ENCODE measurements at places on chromosomes 1 and 21.

DNA sequence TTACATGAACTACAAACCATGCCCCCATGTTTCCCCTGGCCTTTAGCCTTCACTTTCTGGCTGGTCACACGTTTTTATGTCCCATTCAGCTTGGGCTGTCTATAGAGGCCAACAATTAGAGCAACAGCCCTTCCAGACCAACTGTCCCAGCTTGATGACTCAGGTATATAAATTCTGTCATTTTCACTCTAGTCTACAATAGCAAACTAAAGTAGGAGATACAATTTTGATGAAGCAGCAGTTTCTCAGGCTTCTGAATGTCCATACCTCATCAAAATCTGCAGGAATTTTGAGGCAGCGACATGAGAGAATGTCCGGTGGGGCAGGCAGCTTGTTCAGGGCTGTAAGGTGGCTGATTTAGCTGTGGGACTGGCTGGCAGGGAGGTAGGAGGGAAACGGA lies 45.6 kb upstream of the VAV3 start:
- DNase-seq, result no peak

DNA sequence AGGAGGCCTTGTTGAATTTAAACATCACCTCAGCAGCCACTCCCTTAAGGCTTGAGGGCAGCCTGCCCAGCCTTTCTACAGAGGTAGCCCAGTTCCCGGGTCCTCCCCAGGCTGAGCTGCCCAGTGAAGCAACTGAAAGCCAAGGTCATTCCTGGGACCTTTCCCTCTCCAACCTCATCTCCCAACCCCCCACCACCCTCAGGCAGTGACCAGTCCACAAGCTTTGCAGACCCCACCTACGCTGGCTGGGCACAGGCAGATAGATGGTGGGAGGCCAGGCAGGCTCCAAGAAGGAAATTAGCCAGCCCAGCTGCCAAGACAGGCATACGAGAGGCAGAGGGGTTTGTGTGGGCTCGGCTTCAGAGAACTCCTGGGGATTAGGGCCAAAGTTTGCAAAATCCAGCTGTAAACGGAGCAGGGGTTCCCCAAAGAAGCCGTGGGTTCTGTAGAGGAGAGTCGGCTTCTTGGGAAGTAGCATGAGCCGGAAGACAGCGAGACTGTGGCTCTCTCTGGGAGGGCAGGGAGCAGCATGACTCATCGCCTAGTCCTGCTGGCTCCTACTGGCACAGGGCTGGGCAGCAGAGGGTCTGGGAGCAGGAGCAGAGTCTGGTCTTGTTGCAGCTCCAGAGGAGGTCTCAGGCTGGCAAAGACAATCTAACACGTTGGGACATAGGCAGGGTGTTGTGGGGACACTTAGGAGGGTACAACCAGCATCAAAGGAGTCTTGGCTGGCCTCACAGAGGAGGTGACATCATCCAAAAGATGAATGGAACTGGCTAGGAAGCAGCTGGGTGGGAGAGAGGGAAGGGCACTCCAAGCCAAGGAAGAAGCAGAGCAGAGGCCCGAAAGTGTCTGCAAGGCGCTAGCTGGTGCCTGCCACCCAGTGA lies 2.8 kb upstream of the ZC3H12A start:
- DNase-seq, result peak; percentile 93

DNA sequence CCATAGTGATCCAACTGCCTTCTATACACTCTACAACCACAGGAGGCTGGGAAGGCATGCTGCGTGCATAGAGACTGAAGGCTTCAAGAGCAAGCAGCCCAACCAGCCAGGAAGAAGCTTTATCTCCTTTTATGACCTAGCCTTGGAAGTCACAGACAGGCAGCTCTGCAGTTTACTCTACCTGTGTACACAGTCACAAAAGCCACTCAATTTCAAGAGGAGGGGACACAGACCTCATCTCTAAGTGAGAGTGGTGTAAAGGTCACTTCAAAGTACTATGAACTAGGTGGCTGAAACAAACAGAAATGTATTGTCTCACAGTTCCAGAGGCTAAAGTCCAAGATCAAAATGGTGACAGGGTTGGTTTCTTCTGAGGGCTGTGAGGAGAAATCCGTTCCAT lies 69.6 kb upstream of the GJB5 start:
- DNase-seq, result no peak

DNA sequence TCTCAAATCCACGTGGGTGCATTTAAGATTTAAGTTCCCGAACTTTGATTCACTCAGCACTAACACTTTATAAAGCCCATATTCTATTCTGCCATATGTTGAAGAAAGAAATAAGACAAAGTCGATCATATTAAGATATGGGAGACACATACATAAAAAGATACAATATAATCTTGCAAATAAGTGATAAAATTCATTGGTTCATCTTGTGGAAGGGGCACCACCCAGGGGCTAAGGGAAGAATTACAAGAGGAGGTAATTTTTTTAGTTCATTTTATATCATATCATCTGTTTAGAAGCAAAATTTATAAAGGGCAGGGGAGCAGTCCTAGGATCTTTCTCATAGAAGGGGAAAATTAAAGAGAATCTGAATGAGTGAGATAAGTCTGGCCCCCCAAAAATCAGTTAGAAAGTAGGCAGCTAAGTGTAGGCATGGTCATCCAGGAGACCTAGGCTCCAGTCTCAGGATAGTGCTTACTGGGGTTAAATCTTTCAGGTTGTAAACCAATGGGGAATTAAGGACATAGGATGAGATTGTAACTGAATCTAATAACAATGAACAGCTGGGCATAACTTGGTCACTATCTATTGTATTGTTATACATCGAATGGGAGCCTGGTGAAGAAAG lies 124.2 kb upstream of the L1TD1 start:
- peak; percentile 44 for DNase-seq

GRCh38 chr1:159829822-159830465 lies 3.3 kb downstream of the SLAMF8 start:
- peak; percentile 68 for DNase-seq

GRCh38 chr1:158107916-158108315 lies 72.8 kb upstream of the CD1D start:
- DNase-seq, result no peak

DNA sequence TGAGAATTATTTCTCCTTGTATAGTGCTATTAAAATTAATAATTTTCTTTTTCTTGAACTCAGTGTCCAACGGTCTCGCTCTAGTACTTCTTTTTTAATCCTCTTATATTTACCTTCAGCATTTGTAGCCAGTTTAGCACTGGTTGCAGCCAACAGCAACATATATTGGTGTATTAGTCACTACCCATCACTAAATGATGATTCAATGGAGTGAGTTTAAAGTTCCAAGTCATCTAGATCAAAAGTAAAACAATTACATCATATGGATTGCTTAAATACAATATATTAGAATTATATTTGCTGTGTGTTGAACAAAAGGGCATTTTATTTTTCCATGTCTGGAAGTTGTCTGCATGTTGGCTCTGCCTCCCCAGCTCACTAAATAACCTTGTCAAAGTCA lies 591.8 kb downstream of the ADGRL2 start:
- DNase-seq, result peak; percentile 84

DNA sequence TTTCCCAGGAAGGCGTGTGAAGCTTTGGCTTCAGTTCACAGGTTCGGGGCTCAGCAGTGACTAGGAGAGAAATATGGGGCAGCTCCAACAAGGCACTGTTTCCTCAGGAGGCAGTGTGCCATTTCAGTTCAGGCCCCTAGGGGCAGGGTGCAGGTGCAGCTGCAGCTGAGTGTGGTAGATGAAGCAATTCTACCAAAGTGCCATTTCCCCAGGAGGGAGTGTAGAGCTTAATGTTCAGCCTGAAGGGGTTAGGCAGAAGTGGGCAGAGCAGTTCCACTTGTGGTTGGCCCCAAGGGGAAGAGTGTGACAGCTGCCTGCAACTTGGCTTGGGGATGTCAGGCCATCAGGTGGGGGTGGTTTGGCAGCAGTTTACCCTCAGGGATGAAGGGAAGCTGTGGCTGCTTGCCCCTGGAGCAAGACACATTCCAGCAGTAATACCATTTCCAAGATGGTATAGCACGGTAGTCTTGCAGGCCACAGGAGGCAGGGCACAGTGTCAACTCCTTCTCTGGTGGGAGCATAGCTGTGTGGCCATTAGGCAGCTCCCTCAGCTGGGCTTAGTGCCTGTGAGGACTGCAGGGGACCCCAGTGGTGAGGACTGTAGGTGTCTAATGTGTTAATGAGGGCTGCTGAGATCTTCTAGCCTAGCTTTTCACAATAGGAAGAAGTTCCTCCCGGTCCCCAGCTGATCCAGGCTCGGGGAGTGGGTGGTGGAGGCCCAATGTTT lies 34.7 kb downstream of the RGSL1 start:
- DNase-seq, result no peak

GRCh38 chr1:150555971-150556865 lies 7.0 kb downstream of the ADAMTSL4 start:
- no peak for DNase-seq
